ENCODE measurements at places on chromosomes 4 and X.

DNA sequence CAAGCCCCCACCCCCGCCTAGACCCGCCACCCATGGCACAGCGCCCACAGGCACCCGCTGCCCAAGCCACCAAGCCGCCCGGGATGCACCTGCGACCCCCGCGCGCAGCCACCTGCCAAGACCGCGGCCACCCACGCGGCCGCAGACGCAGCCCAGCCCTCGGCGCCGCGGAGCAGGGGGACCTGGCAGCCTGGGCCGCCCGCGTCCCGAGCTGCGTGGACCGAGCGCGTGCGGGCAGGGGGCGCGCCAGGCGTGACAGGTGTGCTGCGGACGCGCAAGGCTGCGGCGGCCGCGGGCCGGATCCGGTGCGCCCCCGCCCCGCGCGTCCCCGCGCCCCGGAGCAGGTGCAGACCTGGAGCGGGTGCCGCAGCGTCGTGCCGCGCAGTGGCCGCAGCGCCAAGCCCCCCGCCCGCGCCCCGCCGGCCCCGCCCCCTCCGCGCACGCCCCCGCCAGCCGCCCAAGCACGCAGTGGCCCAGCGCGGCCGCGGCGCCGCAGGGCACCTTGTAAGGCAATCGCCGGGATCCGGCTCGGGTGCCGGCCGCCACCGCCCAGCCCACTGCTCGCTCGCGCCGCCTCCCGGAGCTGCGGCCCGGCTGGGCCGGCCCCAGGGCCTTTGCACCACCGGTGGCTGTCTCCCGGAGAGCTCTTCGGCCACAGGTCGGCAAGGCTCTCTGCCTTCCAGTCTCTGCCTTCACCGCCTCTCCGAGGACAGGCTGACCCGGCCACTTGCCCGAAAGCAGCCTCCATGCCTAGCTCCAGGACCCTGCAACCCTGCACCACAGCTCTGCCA lies at the start of gene PNCK:
Gene PNCK (minus strand): TSS at position 386 of the 791 bp plus-strand sequence. CDS start 737 bp downstream, outside the sequence.
- no peak for DNase-seq

- DNase-seq: no peak
Observed at GRCh38 chr4:17809667-17810066, 890 bp downstream of the DCAF16 start.

DNA sequence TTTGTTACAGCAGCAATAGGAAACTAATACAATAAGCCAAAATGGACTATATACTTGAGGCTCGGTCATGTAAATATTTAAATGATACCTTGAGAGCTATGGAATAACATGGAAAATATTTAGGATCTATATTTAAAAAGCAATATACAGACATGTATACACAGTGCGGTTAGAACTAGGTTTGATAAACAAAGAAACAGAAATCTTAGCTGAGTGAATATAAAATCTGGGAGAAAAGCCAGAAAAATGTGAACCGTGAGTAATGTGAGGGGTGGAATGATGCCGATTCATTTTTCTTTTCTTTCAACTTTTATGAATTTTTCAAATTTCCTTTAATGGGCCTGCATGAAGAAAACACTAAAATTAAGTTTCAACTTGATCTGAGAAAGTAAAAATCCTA lies 104.1 kb downstream of the ATXN3L start:
- DNase-seq: no peak

DNA sequence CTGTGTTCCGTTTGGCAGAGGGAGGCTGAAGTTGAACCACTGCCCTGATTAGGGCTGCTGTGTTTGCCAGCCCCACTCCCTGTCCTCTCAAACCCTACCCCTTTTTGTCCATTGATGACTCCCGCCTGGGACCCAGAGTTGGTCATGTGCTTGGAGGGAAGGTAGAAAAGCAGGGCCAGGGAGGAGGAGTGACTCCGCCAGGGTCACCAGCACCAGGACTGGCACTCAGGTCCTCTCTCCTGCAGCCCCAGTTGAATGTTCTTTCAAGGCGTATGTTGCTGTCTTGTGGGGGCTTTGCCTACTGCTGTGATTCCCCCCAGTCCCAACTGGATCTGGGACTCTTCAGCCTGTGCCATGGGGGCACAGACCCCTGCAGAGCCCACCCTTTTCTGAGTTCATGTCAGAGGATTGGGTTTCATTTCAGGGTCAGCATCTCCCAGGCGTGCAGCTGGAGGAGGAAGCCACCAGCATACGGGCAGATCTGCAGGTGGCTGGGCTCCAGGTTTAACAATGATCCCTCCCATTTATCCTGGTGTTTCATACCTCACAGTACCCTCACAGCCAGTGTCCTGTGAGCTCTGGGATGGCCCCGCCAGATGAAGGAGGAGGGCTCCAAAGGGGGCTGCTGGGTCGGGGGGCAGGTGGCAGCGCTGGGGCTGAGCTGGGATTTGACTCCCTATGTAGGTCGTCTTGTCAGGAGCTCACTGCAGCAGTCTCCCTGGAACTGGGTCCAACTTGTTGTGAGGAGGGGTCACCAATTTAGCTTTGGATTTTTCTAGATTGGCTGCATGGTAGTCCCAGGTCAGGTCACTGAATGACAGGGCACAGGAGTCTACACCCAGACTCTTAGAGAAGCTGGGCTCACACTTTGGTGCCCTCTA lies 55.7 kb downstream of the MSX1 start:
- DNase-seq: no peak

- no peak for DNase-seq
Observed at GRCh38 chr4:8727131-8727530, 134.6 kb downstream of the CPZ start.

DNA sequence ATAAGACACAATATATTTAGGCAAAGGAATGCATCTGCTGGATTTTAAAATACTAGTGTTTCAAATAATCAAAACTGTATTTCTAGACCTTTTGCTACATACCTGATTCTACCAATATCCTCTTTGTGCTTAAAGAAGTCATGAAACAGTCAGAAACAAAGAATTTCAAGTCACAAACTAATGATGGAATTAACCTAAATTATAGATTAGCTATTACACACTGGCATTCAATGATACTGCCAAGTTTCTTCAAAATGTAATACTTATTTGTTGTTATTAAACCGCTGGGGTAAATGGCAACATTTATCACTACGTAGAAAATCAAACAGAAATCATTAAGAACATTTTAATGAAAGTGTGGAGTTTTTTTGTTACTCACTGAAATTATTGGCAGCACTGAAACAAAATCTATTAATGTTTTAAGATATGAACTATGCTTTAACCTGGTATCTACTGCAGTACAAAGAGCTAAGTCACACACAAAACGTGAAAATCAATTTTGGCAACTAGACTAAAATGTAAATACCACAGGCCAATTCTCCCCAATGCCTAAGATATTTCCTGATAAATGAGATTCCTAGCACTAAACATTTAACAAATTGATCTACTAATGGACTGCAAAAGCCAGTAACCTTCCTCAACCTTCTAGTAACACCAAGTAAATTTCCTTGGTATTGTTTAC lies 19.4 kb downstream of the PDGFC start:
- no peak for DNase-seq

- DNase-seq: no peak
Observed at GRCh38 chrX:79138658-79139241, 5.7 kb upstream of the GPR174 start.

DNA sequence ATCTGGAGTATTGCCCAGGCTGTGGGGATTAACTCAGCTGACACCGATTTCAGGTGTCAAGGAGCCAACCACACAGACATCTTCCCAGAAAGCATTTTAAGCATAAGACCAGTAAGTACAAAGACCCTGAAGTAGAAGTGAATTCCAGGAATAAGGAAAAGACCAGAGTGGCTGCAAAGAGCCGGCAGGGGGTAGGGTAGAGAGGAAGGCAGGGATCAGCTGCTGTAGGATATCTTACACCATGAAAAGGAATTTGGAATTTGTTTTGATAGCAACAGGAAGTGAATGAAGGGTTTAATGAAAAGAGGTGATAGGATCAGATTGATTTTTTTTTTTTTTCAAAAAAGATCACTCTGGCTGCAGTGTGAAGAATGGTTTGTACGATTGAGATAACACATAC lies 113.6 kb upstream of the PPARGC1A start:
- no peak for DNase-seq

- no peak for DNase-seq
Observed at GRCh38 chr4:57403591-57403990, 293.4 kb upstream of the IGFBP7 start.

DNA sequence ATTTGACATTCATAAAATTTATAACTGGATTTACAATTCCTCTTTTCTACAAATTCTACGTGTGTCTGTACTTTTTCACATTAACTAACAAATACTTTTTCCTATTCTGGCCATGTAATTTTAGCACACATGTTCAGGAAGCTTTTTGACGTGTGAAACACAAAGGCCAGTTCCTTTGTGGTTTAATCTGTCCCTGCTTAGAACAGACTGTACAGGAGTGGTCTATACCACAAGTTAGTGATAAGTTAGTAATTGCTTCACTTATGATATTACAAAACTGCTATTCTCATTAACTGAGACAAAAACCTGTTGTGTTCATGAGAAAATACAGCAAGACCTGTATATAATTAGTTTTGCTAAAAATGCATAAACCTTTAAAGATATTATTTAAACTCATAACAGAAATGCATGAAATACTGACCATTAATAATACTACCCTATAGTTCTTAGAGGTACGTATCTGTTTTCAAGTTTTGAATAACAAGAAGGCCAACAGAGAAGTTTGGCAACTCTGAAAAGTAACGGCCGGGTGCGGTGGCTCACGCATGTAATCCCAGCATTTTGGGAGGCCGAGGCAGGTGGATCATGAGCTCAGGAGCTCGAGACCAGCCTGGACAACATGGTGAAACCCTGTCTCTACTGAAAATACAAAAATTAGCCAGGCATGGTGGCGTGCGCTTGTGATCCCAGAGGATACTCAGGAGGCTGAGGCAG lies 13.7 kb upstream of the AREG start:
- no peak for DNase-seq

DNA sequence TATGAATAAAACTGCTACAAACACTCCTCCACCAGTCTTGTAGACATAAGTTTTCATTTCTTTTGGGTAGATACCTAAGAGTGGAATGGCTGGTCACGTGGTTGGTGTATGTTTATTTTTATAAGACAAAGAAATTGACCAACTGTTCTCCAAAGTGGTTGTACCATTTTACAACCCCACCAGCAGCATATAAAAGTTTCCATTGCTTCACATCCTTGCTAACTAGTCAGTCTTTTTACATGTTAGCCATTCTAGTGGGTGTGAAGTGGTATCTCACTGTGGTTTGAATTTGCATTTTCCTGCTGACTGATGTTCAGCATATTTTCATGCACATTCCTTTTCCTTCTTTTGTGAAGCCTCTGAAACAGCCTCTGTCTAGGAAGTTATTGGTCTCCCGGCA lies 76.2 kb upstream of the ADGRG2 start:
- no peak for DNase-seq

DNA sequence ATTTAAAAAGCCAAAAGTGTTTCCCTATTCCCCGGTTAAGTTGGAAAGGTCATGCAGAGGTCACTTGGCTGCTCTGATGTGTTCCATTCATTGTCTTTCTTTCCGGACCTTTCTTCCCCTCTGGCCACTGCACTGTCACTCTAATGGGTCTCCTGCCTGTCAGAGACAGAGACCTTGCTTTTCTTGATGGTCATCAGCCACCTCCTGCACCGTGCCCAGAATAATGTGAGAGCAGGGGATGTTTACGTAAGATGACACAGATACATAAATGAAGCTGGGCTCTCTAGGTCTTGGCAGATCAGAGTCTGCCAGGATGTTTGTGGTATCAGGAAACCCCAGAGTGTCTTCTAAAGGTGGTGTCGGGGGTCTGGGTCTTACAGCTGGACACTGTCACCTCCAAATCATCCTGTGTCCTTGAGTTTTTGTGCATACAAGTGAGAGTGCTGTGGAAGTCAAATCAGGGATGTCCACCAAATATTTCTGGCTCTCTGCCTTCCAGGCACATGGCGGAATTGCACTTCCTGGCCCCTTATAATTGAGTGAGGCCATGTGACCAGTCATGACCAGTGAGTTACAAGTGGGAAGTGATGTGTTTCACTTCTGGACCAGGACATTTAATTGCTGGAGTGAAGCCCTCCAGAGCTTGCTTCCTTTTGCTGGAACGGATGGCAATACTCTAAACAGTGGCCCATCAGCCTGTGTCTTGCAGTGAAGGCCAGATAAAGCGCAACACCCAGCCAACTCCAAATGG lies 130.6 kb upstream of the ATP6AP2 start:
- DNase-seq: no peak

- DNase-seq: no peak
Observed at GRCh38 chr4:16775411-16776154, 122.9 kb downstream of the LDB2 start.

- DNase-seq: no peak
Observed at GRCh38 chrX:40164751-40165150, 67.0 kb upstream of the BCOR start.

- no peak for DNase-seq
Observed at GRCh38 chrX:153411988-153412574, 809 bp downstream of the ZFP92 start.

DNA sequence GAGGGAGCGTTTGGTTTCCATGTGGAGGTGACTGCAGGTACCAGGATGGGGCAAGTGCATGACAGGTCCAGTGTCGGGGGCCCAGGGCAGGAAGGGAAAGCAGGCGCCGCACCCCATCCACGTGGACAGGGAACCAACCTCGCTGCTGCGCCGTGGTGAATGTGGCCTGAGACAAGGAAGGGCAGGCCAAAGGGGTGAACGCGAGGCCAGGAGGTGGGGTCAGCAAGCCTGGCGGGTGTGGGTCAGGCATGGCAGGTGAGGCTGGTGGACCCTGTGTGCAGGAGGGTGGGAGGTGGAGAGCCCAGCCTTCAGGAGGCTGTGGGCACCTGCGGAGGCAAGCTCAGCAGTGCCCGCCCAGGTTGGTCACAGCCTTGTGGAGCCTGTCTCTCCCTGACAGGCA lies 14.7 kb downstream of the SH3BP2 start:
- no peak for DNase-seq

GRCh38 chr4:122798101-122798500 lies 28.5 kb upstream of the FGF2 start:
- DNase-seq: no peak

DNA sequence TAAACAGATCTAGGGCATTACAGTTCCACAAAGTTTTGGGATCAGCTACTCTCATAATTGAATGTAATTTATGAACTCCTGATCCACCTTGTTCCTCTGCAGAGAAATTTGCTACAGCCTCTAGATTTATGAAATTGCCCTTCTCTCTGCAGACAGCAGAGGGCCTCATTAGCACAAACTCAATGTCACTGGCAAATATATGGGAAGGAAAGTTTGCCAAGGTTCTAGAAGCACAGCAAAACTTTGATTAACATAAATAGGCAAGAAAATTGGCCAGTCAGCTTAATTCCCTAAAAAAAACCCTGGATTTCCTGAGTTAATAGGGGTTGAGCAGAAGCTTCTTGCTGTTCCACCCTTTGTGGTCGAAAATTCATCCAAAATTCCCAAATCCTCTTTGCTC lies 31.5 kb downstream of the PRPS1 start:
- DNase-seq: no peak

GRCh38 chr4:170697845-170698244 lies 608.1 kb upstream of the AADAT start:
- DNase-seq: no peak

GRCh38 chrX:13033193-13033592 lies 11.2 kb downstream of the FAM9C start:
- no peak for DNase-seq

- no peak for DNase-seq
Observed at GRCh38 chr4:171759274-171759673, 53.9 kb upstream of the GALNTL6 start.
